ENCODE measurements at places on chromosomes 12 and 14. TPM values are rescaled to one million over a fixed set of nuclear protein-coding genes. Genes with fewer than 3 reads are reported as not detected.
A peak's percentile ranks its signal among the peaks of the same experiment; 100 is the strongest.

Gene SLCO1A2
- not detected for total RNA-seq

Gene PROX2
- 0.65 TPM for total RNA-seq

Gene SALL2
- total RNA-seq, result 3.5 TPM

Gene CYP46A1
- total RNA-seq, result 0.16 TPM

Gene JAG2
- 3.6 TPM for total RNA-seq

Gene REP15
- total RNA-seq, result not detected

Gene TBX5
- total RNA-seq, result not detected

Gene ASIC1
- 17.3 TPM for total RNA-seq

- H3K4me1 ChIP-seq, result peaks cover 21% of the 10 kb centered on the region
- no peak overlapping the region for H3K27ac ChIP-seq
- no peaks in the 10 kb centered on the region for H3K36me3 ChIP-seq
- H3K27me3 ChIP-seq, result no peaks in the 10 kb centered on the region
- H3K4me3 ChIP-seq, result no peak overlapping the region
Measured at GRCh38 chr14:92466059-92466458, 47.5 kb upstream of the RIN3 start.

- no peak overlapping the region for H3K4me3 ChIP-seq
- H3K27ac ChIP-seq, result no peak overlapping the region
- no peaks in the 10 kb centered on the region for H3K4me1 ChIP-seq
- no peak for DNase-seq
- no peaks in the 10 kb centered on the region for H3K36me3 ChIP-seq
Measured at GRCh38 chr12:2531371-2531770, 263.4 kb upstream of the FKBP4 start.

- H3K36me3 ChIP-seq, result no peaks in the 10 kb centered on the region
- H3K27ac ChIP-seq, result no peak overlapping the region
- no peaks in the 10 kb centered on the region for H3K27me3 ChIP-seq
- peaks cover 50% of the 10 kb centered on the region for H3K4me1 ChIP-seq
- no peak overlapping the region for H3K4me3 ChIP-seq
Measured at GRCh38 chr12:54993181-54993835, 8.7 kb upstream of the TESPA1 start.

GRCh38 chr12:62724947-62725451, 210.0 kb downstream of the PPM1H start:
- H3K4me1 ChIP-seq, result no peaks in the 10 kb centered on the region
- no peaks in the 10 kb centered on the region for H3K36me3 ChIP-seq
- H3K27ac ChIP-seq, result no peak overlapping the region
- H3K27me3 ChIP-seq, result no peaks in the 10 kb centered on the region
- H3K4me3 ChIP-seq, result no peak overlapping the region

DNA sequence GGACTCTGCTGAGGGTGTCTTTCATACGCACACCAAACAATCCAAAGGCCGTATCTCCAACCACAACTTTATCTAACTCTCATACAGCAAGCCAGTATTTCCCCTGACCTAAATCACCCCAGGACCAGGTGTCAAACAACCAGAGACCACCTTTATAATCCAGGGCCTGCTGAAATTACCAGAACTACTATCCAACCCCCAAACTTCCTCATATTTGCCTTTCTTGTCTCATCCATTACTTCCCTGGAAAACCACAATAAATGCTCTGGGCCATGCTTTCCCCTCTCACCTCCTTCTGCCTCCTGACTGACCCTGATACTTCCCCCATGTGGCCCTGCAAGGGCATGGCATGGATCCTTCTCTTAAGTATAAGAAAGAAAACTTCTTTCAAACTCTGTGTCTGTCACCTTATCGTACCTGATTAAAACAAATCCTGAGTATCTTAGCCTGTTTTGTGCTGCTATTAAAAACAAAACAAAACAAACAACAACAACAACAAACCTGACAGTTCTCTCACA, 44.7 kb upstream of the CRACR2A start:
- H3K27ac ChIP-seq, result no peak overlapping the region
- H3K27me3 ChIP-seq, result no peaks in the 10 kb centered on the region
- H3K36me3 ChIP-seq, result no peaks in the 10 kb centered on the region
- H3K4me3 ChIP-seq, result no peak overlapping the region
- H3K4me1 ChIP-seq, result peaks cover 4% of the 10 kb centered on the region

GRCh38 chr12:89200217-89200616, 152.1 kb downstream of the DUSP6 start:
- H3K27me3 ChIP-seq, result no peaks in the 10 kb centered on the region
- H3K4me3 ChIP-seq, result no peak overlapping the region
- no peak overlapping the region for H3K27ac ChIP-seq
- no peak for DNase-seq
- no peaks in the 10 kb centered on the region for H3K36me3 ChIP-seq
- peaks cover 6% of the 10 kb centered on the region for H3K4me1 ChIP-seq

GRCh38 chr14:75063013-75063412, 811 bp downstream of the ACYP1 start:
- peaks cover 29% of the 10 kb centered on the region for H3K4me1 ChIP-seq
- DNase-seq, result peak; percentile 23
- peak overlapping the region; percentile 100 for H3K4me3 ChIP-seq
- peaks cover 28% of the 10 kb centered on the region for H3K36me3 ChIP-seq
- H3K27me3 ChIP-seq, result no peaks in the 10 kb centered on the region

- no peaks in the 10 kb centered on the region for H3K36me3 ChIP-seq
- H3K27me3 ChIP-seq, result no peaks in the 10 kb centered on the region
- no peak overlapping the region for H3K27ac ChIP-seq
- H3K4me1 ChIP-seq, result no peaks in the 10 kb centered on the region
- DNase-seq, result peak; percentile 68
- H3K4me3 ChIP-seq, result no peak overlapping the region
Measured at GRCh38 chr12:40622246-40622838, 69.9 kb upstream of the CNTN1 start.

DNA sequence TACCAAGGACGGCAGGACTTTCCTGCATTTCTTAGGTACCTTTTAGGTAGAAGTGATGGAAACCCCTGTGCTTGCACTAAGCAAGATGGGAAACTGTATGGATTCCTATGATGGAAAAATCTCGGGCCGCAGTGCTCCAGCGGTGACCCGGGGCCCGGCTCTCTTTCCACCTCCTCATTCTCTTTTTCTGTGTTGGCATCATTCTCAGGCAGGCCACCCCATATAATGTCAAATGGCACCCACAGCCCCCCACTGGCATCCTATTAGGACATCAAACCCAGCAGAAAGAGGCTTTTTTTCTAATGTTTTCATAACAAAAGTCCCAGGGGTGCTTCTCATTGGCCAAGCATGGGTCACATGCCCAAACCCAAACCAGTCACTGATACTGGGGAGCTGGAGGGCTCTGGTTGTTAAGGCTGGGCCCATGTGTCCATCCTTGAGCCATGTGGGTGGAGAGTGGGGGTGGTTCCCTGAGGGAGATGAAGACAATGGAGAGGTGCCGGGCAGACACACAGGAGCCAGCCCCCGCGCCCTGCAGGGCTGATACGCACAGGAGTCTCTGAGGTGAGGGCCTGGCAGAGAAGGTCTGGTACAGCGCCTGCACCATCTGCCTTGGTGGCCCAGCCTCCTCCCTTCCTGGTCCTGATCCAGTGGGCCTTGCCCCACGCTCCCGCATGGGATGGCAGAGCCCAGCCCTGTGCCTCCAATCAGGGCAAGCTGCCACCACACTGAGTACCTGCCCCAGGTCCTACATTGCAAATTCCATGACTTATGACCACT, 142.1 kb downstream of the CALM1 start:
- H3K4me1 ChIP-seq, result no peaks in the 10 kb centered on the region
- no peak overlapping the region for H3K4me3 ChIP-seq
- no peak overlapping the region for H3K27ac ChIP-seq
- DNase-seq, result no peak
- no peaks in the 10 kb centered on the region for H3K36me3 ChIP-seq
- no peaks in the 10 kb centered on the region for H3K27me3 ChIP-seq

GRCh38 chr12:5694759-5695409, 250.2 kb downstream of the ANO2 start:
- no peaks in the 10 kb centered on the region for H3K36me3 ChIP-seq
- no peaks in the 10 kb centered on the region for H3K27me3 ChIP-seq
- no peak overlapping the region for H3K27ac ChIP-seq
- no peak for DNase-seq
- no peaks in the 10 kb centered on the region for H3K4me1 ChIP-seq

DNA sequence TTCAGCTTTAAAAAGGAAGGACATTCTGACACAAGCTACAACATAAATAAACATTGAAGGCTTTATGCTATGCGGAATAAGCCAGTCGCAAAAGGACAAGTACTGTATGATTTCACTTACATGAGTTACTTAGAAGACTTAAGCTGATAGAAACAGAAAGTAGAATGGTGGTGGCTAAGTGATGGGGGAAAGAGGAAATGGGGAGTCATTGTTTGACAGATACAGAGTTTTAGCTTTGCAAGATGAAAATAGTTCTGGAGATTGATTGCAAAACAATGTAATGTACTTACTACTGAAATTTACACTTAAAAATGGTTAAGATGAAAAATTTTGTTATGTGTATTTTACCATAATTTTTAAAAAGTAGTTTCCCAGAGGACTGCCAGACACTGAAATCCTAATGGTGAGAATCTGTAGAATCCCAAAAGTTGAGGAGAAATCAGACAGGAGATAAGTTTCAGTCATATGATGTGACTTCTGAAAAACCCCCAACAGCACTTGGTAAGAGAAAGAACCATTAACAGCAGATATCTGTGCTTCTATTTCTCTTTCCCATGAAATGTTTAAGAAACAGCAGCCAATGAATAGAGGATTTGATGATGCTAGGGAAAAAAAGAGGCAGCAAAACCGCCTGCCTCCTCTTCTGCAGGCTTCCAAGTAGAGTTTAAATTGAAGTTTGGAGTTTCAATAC, 16.6 kb upstream of the CLEC2A start:
- H3K27ac ChIP-seq, result peak overlapping the region; percentile 80
- peak; percentile 21 for DNase-seq
- peaks cover 46% of the 10 kb centered on the region for H3K4me1 ChIP-seq
- H3K27me3 ChIP-seq, result no peaks in the 10 kb centered on the region
- no peaks in the 10 kb centered on the region for H3K36me3 ChIP-seq

- no peak overlapping the region for H3K27ac ChIP-seq
- no peak overlapping the region for H3K4me3 ChIP-seq
- H3K36me3 ChIP-seq, result peaks cover 8% of the 10 kb centered on the region
- peaks cover 4% of the 10 kb centered on the region for H3K27me3 ChIP-seq
- H3K4me1 ChIP-seq, result peaks cover 39% of the 10 kb centered on the region
Measured at GRCh38 chr12:9719790-9720189, 13.1 kb downstream of the CLECL1 start.

DNA sequence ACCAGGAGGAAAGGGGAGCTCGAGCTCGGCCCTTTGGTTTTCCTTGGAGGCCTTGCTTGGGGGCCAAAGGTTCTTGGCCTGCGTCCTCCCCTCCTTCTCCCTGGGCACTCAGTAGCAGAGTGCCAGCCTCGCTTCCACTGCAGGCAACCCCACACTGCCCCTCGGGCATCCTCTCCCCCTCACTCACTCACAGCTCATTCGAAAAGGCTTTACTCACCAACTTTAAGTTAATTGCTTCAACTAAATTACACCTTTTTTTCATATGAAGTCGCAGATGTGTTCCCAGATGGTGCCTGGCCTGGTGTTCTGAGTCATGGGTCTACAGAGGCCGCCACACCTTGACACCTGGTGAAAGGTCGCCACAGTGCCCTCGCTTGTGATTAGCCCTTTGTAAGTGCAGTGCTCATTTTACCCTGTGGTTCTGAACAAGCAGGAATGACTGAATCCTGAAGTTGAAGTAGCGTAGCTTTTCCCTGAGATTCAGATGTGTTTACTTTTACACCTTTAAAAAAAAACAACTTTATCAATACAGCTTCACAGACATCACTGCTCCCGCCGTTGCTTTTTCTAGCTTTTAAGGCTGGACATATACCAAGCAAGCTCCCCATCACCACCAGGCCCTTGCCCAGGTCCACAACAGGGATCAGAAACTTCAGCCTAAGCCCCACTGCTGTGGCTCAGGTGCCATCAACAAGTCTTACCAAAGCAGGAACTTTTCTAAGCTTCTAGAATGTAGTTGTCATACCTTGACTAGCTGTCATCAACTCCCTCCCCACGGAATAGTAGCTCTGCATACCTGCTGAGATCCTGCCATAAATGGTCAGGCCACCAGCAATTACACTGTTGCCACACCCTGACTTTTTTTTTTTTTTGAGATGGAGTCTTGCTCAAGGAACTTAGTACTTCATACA, 20.3 kb upstream of the ADIPOR2 start:
- no peak overlapping the region for H3K27ac ChIP-seq
- no peak for DNase-seq
- no peaks in the 10 kb centered on the region for H3K27me3 ChIP-seq
- H3K36me3 ChIP-seq, result no peaks in the 10 kb centered on the region
- peaks cover 26% of the 10 kb centered on the region for H3K4me1 ChIP-seq

DNA sequence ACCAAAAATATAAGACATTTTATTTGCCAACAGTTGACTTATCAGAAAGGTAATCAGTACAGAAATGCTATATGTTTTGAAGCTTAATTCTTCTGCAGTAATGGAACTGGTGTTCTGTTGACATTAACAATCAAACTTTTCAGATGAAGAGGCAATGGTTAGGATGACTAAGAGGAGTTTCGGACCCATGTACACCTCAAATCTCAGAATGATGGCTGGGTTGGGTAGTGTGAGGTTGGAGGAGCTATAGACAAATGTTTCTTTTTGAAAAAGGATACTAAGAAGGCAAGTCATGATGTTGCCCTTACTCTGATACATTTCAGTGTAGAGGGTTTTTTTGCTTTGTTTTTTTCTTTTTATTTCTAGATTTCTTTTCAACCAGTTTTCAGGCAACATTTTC, 66.9 kb downstream of the KNTC1 start:
- no peak overlapping the region for H3K4me3 ChIP-seq
- H3K27me3 ChIP-seq, result no peaks in the 10 kb centered on the region
- peak; percentile 15 for DNase-seq
- no peak overlapping the region for H3K27ac ChIP-seq

- peaks cover 6% of the 10 kb centered on the region for H3K27me3 ChIP-seq
- H3K27ac ChIP-seq, result no peak overlapping the region
- DNase-seq, result no peak
- H3K4me1 ChIP-seq, result no peaks in the 10 kb centered on the region
- H3K36me3 ChIP-seq, result no peaks in the 10 kb centered on the region
Measured at GRCh38 chr12:105262461-105263184, 26.6 kb upstream of the APPL2 start.

- H3K4me1 ChIP-seq, result no peaks in the 10 kb centered on the region
- no peaks in the 10 kb centered on the region for H3K36me3 ChIP-seq
- peaks cover 14% of the 10 kb centered on the region for H3K27me3 ChIP-seq
- no peak overlapping the region for H3K27ac ChIP-seq
- H3K4me3 ChIP-seq, result no peak overlapping the region
Measured at GRCh38 chr12:107783406-107784376, 9.2 kb downstream of the ASCL4 start.

GRCh38 chr14:24051789-24052655, at the start of gene CARMIL3:
TSS of gene CARMIL3 (plus strand) at chr14:24052009. CDS start at chr14:24052154, 145 bp downstream.
- H3K4me1 ChIP-seq, result peaks cover 19% of the 10 kb centered on the region
- H3K36me3 ChIP-seq, result no peaks in the 10 kb centered on the region
- DNase-seq, result peak; percentile 65
- H3K27me3 ChIP-seq, result peaks cover 5% of the 10 kb centered on the region

GRCh38 chr14:76870166-76870565, 44.0 kb downstream of the LRRC74A start:
- DNase-seq, result no peak
- no peak overlapping the region for H3K4me3 ChIP-seq
- H3K27me3 ChIP-seq, result peaks cover 7% of the 10 kb centered on the region
- no peak overlapping the region for H3K27ac ChIP-seq

- H3K4me1 ChIP-seq, result peaks cover 40% of the 10 kb centered on the region
- DNase-seq, result no peak
- H3K27ac ChIP-seq, result no peak overlapping the region
- H3K27me3 ChIP-seq, result no peaks in the 10 kb centered on the region
Measured at GRCh38 chr14:102154821-102155549, 15.3 kb downstream of the WDR20 start.
